Left ventricle myocardium inferior (tissue), 1 donor: ENCODE measurements at places on chromosomes 12 and 14. TPM values are rescaled to one million over a fixed set of nuclear protein-coding genes. Genes with fewer than 3 reads are reported as not detected.

DNA sequence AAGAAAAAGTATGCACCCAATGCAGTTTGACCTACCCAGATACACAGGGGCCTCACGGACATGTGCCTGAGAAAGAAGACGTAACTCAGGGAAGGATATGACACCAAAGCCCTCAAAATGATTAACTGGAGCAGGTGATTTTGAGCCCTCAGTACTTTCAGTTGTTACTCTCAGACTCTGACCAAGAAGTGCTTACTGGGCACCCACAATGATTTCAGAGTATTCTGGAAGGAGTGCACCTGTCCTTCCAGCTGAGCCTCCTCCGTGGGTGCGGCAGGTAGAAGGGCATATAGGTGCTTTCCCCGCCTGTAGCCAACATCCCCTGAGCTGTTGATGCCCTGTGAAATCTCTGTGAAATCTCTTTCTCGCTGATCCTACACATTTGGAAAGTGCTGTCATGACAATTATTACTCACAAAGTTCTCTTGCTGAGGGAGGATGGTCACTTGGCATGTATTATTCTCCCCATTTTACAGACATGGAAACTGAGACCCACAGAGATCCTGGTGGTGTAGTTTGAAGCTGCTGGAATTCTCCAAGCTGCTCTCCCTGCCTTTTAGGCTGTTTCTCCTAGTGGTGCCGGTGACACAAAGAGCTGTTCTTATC is 154.3 kb upstream of the CCND2 start:
- H3K4me1 ChIP-seq: peaks cover 30% of the 10 kb centered on the region
- peaks cover 24% of the 10 kb centered on the region for H3K27me3 ChIP-seq
- no peak for DNase-seq
- H3K27ac ChIP-seq: no peak overlapping the region
- no peaks in the 10 kb centered on the region for H3K36me3 ChIP-seq

DNA sequence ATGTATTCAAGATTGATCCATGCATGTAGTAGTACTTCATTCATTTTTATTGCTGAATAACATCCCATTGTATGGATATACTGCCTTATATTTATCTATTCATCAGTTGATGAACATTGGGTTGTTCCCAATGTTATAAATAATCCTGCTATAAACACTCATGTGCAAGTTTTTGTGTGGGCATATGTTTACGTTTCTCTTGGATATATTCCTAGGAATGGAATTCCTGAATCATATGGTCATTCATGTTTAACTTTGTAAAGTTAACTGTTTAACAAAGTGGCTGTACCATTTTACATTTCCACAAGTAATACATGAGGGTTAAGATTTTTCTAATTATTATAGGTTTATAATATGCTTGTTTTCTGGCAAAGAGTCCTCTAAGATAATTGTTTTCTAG is 1568.2 kb upstream of the SEL1L start:
- H3K4me1 ChIP-seq: no peaks in the 10 kb centered on the region
- DNase-seq: no peak
- H3K4me3 ChIP-seq: no peak overlapping the region
- no peaks in the 10 kb centered on the region for H3K27me3 ChIP-seq
- H3K36me3 ChIP-seq: no peaks in the 10 kb centered on the region
- no peak overlapping the region for H3K27ac ChIP-seq

DNA sequence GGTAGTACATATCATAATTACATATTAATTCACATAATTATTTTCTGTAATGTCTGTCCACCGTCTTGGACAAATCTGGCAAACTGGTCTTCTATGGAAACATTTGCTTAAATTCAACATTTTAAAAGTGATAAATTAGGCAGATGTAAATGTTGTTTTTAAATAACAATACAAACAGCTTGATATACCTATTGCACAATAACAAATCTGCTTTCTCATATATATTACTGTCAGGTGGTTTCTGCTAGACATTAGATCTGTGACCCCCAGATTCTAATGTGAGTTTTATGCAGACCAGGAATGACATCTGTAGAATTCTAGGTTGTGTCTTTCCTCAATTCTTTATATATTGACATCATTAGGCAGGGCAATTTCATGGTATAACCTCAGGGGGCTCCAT is 173.3 kb downstream of the CCDC59 start:
- no peaks in the 10 kb centered on the region for H3K27me3 ChIP-seq
- H3K36me3 ChIP-seq: no peaks in the 10 kb centered on the region
- no peak overlapping the region for H3K27ac ChIP-seq
- no peak overlapping the region for H3K4me3 ChIP-seq
- no peak for DNase-seq
- no peaks in the 10 kb centered on the region for H3K4me1 ChIP-seq

DNA sequence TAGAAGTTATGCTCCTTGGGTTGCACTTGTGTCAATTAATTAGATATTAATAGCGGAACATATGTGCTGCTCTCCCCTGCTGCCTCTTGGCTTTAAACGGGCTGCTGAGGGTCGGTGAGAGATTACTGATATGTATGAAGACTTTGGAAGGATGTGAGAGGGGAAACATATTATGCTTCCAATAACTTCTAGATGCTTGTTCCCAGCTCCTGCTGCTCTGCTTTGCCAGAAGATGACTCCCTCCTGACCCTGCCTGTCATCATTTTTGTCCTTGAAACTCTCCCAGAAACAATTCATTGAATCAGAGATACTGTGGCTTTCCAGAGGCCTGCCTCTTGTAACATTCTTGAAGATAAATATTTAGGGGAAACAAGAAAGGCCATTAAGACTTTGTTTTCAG is 300.1 kb upstream of the STXBP6 start:
- H3K36me3 ChIP-seq: no peaks in the 10 kb centered on the region
- no peaks in the 10 kb centered on the region for H3K27me3 ChIP-seq
- no peaks in the 10 kb centered on the region for H3K4me1 ChIP-seq
- H3K4me3 ChIP-seq: no peak overlapping the region

DNA sequence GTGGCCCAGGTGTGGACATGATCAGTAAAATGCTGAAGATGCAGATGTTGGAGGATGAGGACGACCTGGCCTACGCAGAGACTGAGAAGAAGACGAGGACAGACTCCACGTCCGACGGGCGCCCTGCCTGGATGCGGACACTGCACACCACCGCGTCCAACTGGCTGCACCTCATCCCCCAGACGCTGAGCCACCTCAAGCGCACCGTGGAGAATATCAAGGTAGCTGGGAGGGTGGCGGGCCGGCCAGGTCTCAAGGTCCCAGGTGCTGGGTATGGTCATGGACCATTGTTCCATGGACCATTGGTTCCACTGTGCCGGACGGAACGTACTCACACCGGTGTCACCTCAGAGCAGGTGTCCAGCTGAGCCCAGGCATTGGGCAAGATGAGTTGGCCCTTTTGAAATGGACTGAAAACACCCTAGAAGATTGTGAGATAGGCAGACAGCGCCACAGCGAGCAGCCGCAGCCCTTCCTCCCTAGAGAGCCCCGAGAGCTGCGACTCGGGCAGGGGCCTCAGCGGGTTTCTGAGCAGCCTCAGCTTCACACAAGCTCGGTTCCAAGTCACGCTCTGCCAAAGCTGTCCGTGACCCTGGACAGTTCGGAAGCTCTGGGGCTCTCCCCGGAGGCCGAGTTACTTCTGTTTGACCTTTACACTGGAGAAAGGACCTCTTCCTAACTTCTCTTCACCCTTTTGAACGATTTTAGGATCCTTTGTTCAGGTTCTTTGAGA is 38.9 kb downstream of the HSP90AA1 start:
- H3K36me3 ChIP-seq: peaks cover 89% of the 10 kb centered on the region
- DNase-seq: no peak
- peaks cover 32% of the 10 kb centered on the region for H3K4me1 ChIP-seq
- no peak overlapping the region for H3K27ac ChIP-seq

The MYO1A gene
- total RNA-seq: not detected

- no peaks in the 10 kb centered on the region for H3K27me3 ChIP-seq
- H3K36me3 ChIP-seq: no peaks in the 10 kb centered on the region
- H3K4me3 ChIP-seq: no peak overlapping the region
- no peak overlapping the region for H3K27ac ChIP-seq
- DNase-seq: no peak
Observed at GRCh38 chr12:85301051-85301450, 21.0 kb downstream of the ALX1 start.

The SOAT2 gene
- not detected for total RNA-seq

The ALDH1L2 gene
- 3.0 TPM for total RNA-seq

- H3K27me3 ChIP-seq: peaks cover 21% of the 10 kb centered on the region
- peak overlapping the region; percentile 93 for H3K4me3 ChIP-seq
- H3K27ac ChIP-seq: peak overlapping the region; percentile 98
- peaks cover 24% of the 10 kb centered on the region for H3K4me1 ChIP-seq
Observed at GRCh38 chr12:57745485-57745881, 644 bp downstream of the TSPAN31 start.

The ITGB7 gene
- 1.1 TPM for total RNA-seq

The GPHN gene
- 33.4 TPM for total RNA-seq

GRCh38 chr12:75606956-75607355 is 95.5 kb upstream of the KRR1 start:
- no peaks in the 10 kb centered on the region for H3K36me3 ChIP-seq
- no peak for DNase-seq
- no peaks in the 10 kb centered on the region for H3K27me3 ChIP-seq

- DNase-seq: no peak
- peaks cover 15% of the 10 kb centered on the region for H3K4me1 ChIP-seq
- H3K36me3 ChIP-seq: no peaks in the 10 kb centered on the region
- H3K27ac ChIP-seq: no peak overlapping the region
- H3K27me3 ChIP-seq: peaks cover 20% of the 10 kb centered on the region
Observed at GRCh38 chr12:108152170-108152538, 23.1 kb downstream of the WSCD2 start.

- peaks cover 9% of the 10 kb centered on the region for H3K4me1 ChIP-seq
- DNase-seq: no peak
- H3K27me3 ChIP-seq: no peaks in the 10 kb centered on the region
- no peak overlapping the region for H3K27ac ChIP-seq
Observed at GRCh38 chr12:104652910-104653309, 196.2 kb downstream of the CHST11 start.

DNA sequence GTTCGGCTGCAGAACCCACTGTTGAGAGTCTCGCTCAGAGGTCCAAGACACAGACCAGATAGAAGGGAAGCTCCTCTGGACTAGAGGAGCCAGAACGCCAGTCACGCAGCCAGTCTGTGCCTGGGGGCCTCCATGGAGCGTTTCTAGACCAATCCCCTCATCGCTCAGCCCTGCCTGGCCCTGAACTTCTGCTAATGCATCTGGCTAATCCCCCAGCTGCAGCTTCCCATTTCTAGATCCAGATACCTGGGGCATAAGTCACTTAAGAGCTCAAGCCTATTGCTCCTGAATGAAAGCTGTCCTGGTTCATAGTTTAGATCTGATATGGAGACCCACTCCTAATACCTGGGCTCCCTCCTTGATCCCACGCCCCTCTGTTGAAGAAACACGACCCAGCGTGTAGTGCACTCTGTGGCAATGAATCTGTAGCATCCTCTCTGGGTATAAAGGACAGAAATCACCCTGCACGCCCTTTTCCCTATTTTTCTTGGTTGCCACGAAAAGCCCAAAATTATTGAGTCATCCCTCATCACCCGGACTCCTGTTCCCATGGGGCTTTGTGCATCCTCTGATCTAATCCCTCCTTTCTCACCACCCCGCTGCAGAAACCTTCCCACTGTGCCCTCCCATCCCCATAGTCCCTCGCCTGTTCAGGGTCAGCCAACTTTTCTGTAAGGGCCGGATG is 341.6 kb upstream of the FKBP4 start:
- DNase-seq: no peak
- no peak overlapping the region for H3K4me3 ChIP-seq
- H3K36me3 ChIP-seq: peaks cover 16% of the 10 kb centered on the region

DNA sequence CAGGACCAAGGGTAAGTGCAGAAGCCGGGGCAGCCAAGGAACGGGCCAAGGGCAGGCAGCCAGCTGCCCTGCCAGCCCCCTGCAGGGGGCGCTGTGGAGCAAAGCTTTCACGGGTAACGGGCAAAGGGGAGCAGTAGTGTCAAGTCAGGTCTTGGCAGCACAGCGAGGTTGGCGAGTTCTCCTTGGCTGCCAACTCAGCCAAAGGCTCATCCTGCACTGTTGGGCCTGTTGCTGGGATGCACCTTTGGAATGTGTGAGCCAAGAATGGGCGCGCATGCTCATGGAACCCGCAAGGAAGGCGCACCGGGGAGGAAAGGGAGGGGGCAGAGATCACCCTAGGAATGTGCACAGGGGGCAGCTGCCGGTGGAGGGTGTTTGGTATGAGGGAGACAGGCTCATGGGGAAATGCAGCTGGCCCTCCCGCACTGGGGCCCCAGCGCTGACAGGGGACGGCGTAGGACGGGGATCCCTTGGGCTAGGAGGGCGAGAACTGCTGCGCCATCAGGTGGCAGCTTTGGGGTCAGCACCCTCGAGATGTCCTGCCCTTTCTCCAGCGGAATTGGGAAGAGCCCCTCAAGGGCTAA is 138.0 kb downstream of the ASCL4 start:
- peak overlapping the region; percentile 21 for H3K4me3 ChIP-seq
- peaks cover 4% of the 10 kb centered on the region for H3K4me1 ChIP-seq
- peak; percentile 22 for DNase-seq
- peaks cover 89% of the 10 kb centered on the region for H3K27me3 ChIP-seq
- H3K36me3 ChIP-seq: no peaks in the 10 kb centered on the region

- H3K27ac ChIP-seq: no peak overlapping the region
- DNase-seq: no peak
- no peak overlapping the region for H3K4me3 ChIP-seq
- H3K27me3 ChIP-seq: peaks cover 40% of the 10 kb centered on the region
- no peaks in the 10 kb centered on the region for H3K36me3 ChIP-seq
Observed at GRCh38 chr12:54296393-54297099, 4.3 kb downstream of the NFE2 start.
